Activated naive CD4-positive, alpha-beta T cell treated with anti-CD3 and anti-CD28 coated beads, Interleukin-2, amount 50 U/mL, for 72 hours (primary cell): ENCODE measurements at places on chromosomes 3 and 15. TPM values are rescaled to one million over a fixed set of nuclear protein-coding genes. Genes with fewer than 3 reads are reported as not detected.

CPA3 gene
- total RNA-seq: not detected

ZNF660 gene
- 1.1 TPM for total RNA-seq

SCAANT1 gene
- total RNA-seq: not detected

IGF2BP2 gene
- total RNA-seq: 2.9 TPM

GP9 gene
- total RNA-seq: not detected

ROBO1 gene
- not detected for total RNA-seq

SEMA6D gene
- total RNA-seq: not detected

SEMA3F gene
- 0.54 TPM for total RNA-seq

SH2D7 gene
- not detected for total RNA-seq

CELSR3 gene
- total RNA-seq: 12.6 TPM

CCR3 gene
- total RNA-seq: not detected

C2CD4A gene
- total RNA-seq: 0.14 TPM

PP2D1 gene
- total RNA-seq: not detected

DAZL gene
- total RNA-seq: not detected

ZNF385D gene
- not detected for total RNA-seq

TEX55 gene
- not detected for total RNA-seq

MLH1 gene
- 88.3 TPM for total RNA-seq

RBPMS2 gene
- not detected for total RNA-seq

DPPA2 gene
- total RNA-seq: not detected

RTP1 gene
- total RNA-seq: not detected

GOLGA6L9 gene
- total RNA-seq: 1.2 TPM

STRIT1 gene
- not detected for total RNA-seq

SLC6A11 gene
- not detected for total RNA-seq

TFG gene
- 44.8 TPM for total RNA-seq

SLC51A gene
- total RNA-seq: not detected

PPP2R3A gene
- total RNA-seq: 0.50 TPM

ZNF662 gene
- total RNA-seq: 1.7 TPM

TEX9 gene
- total RNA-seq: 0.41 TPM

NMD3 gene
- 63.1 TPM for total RNA-seq

LRRC58 gene
- 22.4 TPM for total RNA-seq

SAMMSON gene
- total RNA-seq: not detected

NRROS gene
- 27.7 TPM for total RNA-seq

IL12A gene
- not detected for total RNA-seq

POTEB3 gene
- not detected for total RNA-seq

OGG1 gene
- 34.8 TPM for total RNA-seq

CKMT1A gene
- not detected for total RNA-seq

GOLGA8K gene
- total RNA-seq: 0.88 TPM

DUOXA2 gene
- not detected for total RNA-seq

TRAT1 gene
- total RNA-seq: 25.9 TPM

TMED3 gene
- 37.9 TPM for total RNA-seq

OPA1 gene
- 205 TPM for total RNA-seq

SERPINI2 gene
- total RNA-seq: not detected

GHRL gene
- not detected for total RNA-seq

UROC1 gene
- not detected for total RNA-seq

GLDN gene
- not detected for total RNA-seq

TNIK gene
- 37.9 TPM for total RNA-seq
